Activated naive CD8-positive, alpha-beta T cell treated with anti-CD3 and anti-CD28 coated beads, Interleukin-2, amount 10 ng/mL, durations not matched to agents 7 days and 5 days (primary cell): ENCODE measurements at places on chromosomes 5 and 9.

DNA sequence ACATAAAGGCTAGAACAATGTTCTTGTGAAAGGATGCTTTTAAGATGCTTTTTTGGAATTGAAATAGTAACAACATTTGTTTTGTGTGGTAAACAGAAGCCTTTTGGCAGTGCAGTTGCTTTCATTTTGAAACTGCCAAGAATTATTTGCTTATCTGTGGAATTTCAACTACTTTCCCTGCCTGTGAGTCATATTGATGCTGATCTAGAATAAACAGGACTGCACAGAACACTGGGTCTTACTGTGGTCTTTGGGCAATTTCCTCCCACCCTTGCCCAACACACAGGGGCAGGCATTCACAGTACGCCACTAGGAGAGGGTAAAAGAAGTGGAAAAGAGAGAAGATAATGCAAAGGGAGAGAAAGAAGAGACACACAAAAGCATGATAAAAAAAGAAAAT lies 483.7 kb downstream of the ELAVL2 start:
- no peak for DNase-seq

GRCh38 chr9:21970800-21971640 lies 23.2 kb downstream of the CDKN2A start:
- DNase-seq: peak; percentile 41

DNA sequence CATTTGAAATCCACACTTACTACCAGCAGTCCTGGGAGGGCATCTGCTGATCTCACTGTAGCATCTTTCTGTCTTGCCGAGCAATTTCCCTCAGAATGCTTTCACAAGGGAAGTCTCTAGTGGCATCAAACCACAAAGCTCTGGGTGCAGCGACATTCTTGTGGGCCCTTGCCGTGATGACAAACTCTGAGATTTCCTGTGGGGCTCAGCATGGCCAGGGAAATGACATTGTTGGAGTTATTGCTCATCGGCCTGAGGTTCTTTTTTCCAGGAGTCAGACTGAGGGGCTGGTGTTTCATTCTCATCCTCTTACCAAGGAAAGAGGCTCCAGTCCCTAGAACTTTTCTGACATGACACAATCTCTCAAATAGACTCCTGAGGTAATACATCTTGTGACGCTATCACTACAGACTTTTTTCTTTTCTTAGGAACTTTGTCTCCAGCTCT lies 51.4 kb downstream of the PFDN1 start:
- peak; percentile 52 for DNase-seq

GRCh38 chr5:73214996-73215395 lies 42.0 kb downstream of the TMEM174 start:
- no peak for DNase-seq
